SK-MEL-5 (cell line): ENCODE measurements at places on chromosomes 6 and 20.
A peak's percentile ranks its signal among the peaks of the same experiment; 100 is the strongest.

DNA sequence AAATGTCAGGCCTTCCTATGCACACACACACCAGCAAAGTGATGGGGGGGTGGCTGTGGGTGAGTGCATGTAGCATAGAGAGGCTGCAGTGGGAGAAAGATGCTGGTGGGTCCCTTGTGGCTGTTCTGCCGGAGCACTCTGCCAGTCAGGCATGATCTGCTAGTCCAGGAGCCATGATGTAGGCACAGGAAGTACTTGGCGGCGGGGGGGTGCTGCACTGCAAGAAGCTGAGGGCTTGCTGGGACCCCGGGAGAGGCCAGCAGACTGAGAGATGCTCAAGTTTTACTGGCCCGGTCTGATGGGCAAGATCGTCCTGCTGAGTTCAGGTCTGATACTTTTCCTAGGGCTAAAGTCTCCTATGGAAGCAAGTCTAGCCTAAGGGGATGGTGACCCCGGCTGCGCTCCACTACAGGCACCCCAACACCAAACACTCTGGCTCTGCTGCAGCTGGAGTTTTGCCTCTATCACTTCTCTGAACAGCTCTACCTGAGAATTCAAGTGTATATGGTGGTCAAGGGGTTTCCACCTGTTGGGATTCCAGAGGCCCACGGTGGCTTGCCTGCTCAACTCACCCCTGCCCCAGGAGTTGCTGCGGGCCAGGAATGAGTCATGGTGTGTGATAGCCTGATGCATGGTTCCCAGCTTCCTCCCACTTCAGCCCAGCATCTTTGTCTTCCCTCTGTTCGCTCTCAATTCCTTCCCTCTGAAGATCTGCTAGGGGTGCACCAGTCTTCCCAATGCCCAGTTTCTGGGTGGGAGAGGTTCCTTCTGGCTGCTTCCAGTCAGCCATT is 971.8 kb upstream of the ADGRB3 start:
- no peak for DNase-seq

GRCh38 chr6:42690151-42690702 is 32.2 kb downstream of the PRPH2 start:
- no peak for DNase-seq

GRCh38 chr20:24389686-24390085 is 79.7 kb upstream of the SYNDIG1 start:
- DNase-seq, result no peak

GRCh38 chr6:137776786-137777686 is 90.0 kb upstream of the TNFAIP3 start:
- no peak for DNase-seq

DNA sequence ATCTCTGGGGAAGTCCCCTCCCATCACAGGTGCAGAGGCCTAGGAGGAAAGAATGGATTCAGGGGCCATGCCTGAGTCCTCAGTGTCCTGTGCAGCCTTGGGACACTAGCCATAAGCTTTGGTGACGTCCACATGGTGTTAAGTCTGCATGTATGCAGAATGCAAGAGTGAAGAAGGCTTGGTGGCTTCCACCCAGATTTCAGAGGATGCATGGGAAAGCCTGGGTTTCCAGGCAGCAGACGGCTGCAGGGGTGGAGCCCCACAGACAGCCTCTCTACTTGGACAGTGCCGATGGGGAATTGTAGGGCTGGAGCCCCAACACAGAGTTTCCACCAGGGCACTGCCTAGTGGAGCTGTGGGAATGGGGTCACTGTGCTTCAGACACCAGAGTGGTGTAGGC is 117.1 kb upstream of the NRN1 start:
- DNase-seq, result no peak

- DNase-seq, result no peak
Observed at GRCh38 chr20:25258828-25259227, 10.9 kb downstream of the PYGB start.

- no peak for DNase-seq
Observed at GRCh38 chr6:44057238-44057930, 69.9 kb downstream of the MRPL14 start.

- no peak for DNase-seq
Observed at GRCh38 chr20:57893366-57893999, 183.7 kb upstream of the PMEPA1 start.

GRCh38 chr6:146670161-146670560 is 71.4 kb downstream of the ADGB start:
- DNase-seq, result no peak

DNA sequence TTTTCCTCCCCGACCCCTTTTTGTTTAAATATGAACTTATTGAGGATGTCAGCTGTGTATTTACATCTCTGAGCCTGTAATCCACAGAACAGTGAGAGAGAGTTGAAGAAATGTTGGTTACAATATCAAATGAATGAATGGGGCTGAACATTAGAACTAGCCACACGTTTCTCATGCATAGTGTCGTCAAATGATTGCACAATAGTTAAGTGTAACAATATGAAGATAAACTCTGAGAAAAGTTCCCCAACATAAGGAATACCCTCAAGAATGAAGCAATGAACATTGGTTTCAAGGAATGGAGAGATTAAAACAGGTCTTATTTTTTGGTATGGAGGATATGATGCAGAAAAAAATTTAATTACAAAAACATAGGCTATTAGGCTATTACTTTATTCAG is 100.5 kb upstream of the DTNBP1 start:
- DNase-seq, result no peak

DNA sequence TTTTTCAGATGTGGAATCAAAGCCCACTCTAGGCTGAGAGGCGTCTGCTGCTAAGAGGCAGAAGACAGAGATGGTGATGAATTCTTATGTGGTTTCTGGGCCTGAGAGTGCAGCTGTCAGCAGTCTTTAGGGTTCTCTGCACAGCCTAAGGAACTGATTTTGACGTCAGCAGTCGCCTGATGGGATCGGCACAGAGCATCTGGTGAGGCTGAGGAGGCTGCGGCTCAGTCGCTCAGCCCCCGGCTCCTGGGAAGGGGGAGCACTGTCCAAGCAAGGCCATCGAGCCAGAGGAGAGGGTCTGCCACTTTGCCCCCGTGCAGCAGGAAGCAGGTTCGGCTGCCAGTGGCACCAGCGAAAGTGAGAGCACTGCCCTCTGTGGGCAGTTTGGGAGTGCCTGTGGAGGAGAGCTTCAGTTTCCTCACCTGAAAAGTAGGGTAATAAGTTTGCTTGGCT is 92.5 kb downstream of the TCP11 start:
- DNase-seq, result peak; percentile 64

- no peak for DNase-seq
Observed at GRCh38 chr20:1280195-1281102, 14.4 kb downstream of the SNPH start.

GRCh38 chr6:79188885-79189480 is 45.5 kb downstream of the HMGN3 start:
- DNase-seq, result no peak

- peak; percentile 75 for DNase-seq
Observed at GRCh38 chr6:132483779-132484679, 28.9 kb downstream of the STX7 start.

DNA sequence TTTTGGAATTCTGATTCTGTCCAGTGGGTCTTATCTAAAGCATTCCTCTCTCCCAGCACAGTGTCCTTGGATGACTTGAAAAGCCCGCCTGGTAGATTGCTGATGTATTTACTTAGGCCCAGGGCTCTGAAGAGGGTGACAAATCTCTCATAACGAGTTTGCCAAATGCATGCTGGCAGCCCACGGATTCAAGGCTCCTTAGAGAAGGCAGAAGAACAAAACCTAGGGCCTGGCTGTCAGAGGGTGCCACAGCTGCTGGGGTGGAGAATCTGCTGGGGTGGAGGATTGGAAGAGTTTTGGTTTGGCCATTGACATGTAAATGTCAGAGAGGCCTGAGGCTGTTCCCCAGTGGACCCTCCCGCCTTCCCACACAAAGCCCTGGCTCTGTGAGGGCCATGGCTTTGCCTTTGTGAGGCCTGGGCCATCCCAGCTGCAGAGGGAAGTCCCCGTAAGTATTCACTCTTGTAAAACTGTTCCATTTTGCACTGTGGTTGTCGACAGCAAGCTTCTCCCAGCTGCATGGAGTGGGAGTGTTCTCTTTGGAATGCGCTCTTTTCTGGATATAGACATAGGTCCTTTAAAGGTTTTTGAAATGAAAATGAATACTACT is 50.3 kb downstream of the ANKRD6 start:
- DNase-seq, result no peak

DNA sequence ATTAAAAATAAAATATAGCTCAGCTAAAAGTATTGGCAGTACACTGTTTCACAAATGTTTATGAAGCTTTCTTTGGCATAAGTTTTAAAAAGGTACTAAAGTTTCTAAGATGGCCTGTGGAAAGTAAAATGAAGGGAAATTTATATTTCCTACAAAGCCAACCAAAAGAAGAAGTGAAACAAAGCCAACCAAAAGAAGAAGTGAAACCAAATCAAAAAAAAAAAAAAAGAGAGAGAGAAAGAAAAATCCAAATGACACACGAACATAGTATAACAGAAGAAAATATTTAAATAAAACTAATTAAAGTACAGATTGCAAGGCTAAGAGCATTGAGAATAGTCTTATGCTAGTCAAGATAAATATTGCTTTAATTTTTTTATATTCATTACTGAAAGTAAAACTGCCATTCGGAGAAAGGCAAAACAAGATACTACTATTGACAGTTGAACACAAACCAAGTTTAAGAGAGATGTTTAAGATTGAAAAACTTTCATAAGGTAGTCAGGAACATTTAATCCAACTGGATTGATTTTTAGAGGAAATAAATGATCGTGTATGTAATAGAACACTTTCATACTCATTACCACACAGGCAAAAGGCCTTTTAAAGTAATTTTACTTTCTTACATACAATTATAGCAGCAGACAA is 12.8 kb upstream of the KHDRBS2 start:
- DNase-seq, result no peak

DNA sequence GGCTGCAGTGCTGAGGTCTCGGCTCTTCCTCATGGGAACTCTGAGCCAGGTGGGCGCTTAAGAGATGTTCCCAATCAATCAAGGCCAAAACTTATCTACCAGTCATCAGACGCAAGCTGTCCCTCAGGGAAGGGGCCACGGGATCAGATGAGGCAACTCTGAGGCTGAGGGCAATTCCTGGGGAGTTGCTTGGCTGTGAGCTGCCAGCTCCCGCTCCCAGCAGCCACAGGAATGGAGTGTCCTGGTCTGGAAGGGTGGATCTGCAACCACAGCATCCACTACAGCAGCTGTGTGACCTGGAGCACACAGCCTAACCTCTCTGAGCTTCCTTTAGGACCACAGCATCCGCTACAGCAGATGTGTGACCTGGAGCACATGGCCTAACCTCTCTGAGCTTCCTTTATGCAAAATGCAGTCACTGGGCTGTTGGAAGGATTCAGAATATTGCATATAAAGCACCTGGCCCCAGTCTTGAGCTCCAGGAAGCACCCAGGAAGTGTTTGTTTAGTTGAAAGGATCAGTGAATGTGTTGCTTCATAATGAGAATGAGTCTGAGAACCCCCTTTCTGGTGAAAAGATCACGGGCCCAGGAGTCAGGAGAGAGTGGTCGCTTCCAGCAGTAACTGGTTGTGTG is 60.9 kb downstream of the TFAP2C start:
- no peak for DNase-seq

DNA sequence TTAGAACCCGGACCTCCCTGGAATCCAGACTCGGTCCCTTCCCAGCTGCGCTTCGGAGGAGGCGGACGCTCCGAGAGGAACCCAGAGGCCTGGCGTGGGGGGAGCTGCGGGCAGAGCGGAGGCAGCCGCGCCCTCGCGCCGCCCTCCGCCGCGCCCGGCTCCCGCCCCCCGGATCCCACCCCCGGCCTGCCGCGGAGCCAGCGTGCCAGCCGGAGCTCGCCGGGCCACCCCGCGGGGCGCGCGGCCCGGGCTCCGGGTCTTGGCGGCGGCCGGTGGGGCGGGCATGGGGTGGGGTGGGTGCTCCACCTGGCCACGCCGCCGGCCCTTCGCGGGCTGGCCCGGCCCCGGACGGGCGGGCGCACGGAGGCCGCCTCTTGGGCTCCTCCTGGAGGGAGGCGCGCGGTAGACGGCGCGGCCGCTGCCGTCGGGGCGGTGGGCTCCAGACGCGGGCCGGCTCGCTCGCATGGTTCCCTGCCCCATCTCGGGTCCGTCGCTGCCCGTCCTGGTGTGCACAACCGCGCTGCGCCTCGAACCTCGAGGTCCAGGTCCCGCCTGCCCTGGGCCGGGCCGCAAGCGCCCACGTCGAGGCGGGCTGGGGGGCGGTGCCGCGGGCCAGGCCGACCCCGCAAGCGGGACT is 592 bp upstream of the CDYL start:
- peak; percentile 35 for DNase-seq

GRCh38 chr6:47075741-47076421 is 33.7 kb upstream of the ADGRF1 start:
- peak; percentile 99 for DNase-seq

- DNase-seq, result no peak
Observed at GRCh38 chr20:3784216-3784853, 2.2 kb downstream of the CENPB start.

DNA sequence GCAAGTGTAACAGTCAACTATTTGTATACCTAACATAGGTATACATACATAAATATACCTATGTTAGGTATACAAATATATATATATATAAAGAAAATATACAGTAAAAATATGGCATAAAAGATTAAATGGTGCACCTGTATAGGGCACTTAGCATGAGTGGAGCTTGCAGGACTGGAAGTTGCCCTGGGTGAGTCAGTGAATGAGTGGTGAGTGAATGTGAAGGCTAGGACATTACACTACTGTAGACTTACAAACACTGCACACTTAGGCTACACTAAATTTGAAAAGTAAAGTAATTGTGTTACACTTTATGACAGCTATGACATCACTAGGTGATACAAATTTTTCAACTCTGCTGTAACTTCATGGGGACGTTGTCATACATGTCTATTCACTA is 65.6 kb downstream of the CDC5L start:
- no peak for DNase-seq

GRCh38 chr6:31621320-31621939 is 915 bp downstream of the PRRC2A start:
- DNase-seq, result no peak

DNA sequence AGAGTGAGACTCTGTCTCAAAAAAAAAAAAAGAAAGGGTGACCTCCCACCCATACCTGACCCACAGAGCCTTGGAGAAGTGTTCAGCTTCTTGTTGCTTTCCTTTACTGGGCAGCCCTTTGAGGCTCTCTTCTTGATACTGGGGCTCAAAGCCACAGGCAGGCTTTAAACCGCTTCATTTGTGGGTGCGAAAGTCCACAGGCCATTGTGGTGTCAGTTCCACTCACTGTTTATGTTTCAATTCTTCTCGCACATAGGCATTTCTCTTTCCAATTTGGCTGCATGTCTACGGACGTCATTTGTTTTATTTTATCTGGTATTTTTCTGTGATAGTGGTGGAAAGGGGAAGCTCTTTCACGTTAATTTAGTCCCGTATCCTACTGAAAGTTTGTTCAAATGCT is 34.6 kb downstream of the PPARD start:
- DNase-seq, result no peak

GRCh38 chr6:37015532-37015931 is 10.1 kb downstream of the FGD2 start:
- no peak for DNase-seq

GRCh38 chr6:148082696-148083095 is 259.9 kb upstream of the SASH1 start:
- no peak for DNase-seq

DNA sequence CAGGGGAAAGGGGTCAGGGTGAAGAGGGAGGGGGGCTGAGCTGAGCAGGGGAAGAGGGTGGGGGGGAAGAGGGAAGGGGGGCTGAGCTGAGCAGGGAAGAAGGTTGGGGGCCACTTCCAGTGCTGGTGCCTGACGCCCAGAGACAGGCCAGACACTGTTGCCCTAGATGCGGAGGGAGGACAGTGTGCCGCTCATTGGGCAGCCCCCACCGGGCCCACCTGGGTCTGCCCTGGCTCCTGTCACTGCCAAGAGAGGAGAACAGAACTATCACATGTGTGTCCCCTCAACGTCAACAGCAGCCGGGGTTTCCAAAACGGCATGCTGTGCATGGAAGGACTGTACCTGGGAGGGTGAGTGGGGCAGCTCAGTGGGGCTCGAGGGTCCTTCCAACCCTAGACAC is 342.1 kb downstream of the CDH4 start:
- DNase-seq, result no peak
